ENCODE measurements at places on chromosomes 12 and 14. TPM values are rescaled to one million over a fixed set of nuclear protein-coding genes. Genes with fewer than 3 reads are reported as not detected.
A peak's percentile ranks its signal among the peaks of the same experiment; 100 is the strongest.

DNA sequence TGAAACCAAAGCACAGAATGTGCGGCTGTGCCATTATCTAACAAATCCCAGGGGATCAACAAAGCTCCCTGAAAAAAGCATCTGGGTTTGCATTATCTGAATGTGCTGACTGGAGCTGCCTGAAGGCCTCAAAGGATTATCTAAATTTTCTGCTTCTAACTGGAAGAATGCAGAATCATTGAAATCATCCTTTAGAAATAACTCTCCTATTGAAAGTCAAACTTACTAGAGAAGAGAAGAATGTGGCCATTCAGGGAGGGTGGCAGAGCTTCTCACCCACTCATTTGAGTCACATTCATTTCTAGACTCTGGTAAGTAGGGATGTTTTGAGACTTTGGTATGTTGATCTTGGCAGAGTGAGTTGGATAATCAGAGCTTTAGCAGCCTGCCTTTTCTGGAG, 220.6 kb upstream of the RGS6 start:
- DNase-seq: peak; percentile 91

DNA sequence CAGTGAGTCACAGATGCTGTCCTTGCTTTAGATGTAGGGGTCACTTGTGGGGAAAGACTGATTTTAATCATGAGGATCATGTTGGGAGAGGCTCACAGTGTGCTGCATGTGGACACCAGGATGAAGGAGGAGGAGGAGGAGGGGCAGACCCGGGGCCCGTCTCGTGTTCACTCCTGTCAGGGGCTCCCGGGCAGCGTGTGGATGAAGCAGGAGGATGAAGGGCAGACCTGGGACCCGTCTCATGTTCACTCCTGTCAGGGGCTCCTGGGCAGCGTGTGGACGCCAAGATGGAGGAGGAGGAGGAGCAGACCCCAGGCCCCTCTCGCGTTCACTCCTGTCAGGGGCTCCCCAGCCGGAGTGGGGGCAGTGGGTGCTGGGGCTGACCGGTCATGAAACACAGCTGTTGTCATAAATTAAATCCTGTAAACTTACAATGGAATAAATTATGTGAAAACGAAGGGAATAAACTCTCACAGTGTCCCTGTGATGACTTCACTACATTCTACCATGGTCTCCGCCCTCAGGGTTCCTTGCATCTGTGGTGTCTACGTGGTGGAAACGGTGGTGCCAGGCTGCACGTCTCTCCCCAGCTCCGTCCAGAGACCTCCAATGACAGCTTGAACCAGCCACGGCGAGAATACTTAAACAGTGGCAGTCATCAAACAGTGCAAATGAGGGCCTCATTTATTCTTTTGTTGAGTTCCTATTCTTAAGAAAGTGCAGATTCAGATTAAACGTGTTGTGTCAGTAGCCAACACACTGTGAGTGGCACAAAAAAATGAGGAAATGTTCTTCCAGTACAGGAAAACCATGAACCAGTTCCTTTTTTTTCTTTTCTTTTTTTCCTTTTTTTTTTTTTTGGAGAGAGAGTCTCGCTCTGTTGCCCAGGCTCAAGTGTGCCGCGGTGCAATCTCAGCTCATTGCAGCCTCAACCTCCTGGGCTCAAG, 37.7 kb upstream of the SFSWAP start:
- no peak for DNase-seq

GRCh38 chr12:45532113-45532512, 197.4 kb upstream of the ARID2 start:
- DNase-seq: no peak

GRCh38 chr14:73610687-73611086, 1.6 kb upstream of the ACOT6 start:
- peak; percentile 32 for DNase-seq

DNA sequence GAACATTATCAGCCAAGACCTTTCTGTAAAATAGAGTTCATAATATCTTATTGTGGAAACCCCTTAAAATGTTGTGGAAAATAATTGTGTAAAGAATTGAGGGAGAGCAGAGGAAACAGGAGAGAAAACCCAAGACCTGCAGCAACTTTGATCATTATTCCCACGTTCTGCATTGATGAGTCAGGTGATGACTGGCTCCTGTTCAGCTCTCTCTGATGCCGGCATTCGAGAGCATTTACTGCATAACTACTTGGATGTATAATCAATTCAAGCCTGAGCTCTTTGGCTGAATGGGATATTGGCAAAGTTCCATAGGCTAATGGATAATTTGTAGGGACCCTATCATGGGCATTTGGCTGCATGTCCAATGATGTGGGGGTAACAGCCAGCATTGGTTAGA, 176.3 kb upstream of the ARID2 start:
- no peak for DNase-seq

DNA sequence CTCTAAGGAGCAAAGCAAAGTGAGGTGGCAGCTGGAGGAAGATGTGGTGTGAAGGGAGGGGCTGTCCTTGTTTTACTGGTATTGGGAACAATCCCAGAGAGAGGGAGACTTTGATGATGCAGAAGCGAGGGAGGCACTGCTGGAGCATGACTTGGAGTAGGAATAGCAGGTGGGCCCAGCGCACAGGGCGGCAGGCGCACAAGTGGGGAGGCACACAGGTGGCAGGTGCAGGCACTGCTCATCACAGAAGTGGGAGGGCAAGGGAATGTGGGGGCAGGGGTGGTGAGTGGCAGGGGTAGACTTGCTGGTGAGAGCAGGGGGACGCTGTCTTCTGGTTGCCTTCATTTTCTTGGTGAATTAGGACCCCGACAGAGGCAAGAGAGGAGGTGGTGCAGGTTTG, 11.5 kb upstream of the IFI27 start:
- DNase-seq: no peak

GRCh38 chr14:63361790-63362189, 43.1 kb upstream of the GPHB5 start:
- DNase-seq: no peak

DNA sequence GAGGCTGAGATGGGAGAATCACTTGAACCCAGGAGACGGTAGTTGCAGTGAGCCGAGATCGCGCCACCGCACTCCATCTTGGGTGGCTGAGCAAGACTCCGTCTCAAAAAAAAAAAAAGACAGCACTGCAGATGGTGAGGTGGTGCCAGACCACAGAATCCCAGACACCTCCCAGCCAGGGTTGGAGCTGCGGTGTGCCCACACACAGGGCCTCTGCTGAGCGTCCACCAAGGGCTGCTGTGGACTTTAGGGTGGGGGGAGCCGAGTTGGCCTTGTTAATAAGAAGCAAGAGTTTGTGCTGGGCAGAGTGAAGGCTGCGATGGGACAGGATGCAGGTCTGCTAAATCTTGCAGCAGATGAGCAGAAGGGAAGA, 14.2 kb downstream of the KMT5A start:
- no peak for DNase-seq

DNA sequence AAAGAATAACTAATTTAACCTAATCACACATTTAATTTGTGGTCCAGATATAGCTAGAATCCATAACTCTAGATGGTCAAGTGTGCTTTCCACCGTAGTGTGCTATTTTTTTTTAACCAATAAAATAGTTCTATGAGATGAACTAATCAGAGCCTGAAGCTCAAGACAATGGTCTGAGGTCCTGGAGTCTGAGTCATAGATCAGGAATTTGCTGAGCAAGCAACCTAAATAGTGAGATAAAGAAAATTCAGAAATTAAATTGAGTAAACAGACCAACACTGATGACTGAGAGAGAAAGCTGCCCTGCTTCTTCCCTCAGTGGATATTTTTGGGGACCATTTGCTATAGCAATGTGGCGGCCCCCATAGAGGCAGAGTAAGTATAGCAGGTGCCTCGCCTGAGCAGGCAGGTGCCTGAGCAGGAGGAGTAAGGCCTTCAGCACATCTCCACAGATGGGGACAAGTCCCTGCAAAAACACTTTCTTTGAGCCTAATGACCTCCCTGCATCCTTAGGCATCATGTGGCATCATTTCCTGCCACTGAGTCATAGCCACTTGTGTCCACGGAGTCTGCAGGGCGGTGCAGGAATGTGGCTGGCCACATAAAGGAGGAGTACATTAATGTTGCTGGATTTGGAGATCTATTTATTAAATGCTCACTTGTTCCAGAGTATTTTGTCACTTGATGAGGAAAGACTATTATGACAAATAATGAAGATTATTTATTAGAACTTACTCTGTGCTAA, 13.9 kb upstream of the CLEC4E start:
- DNase-seq: peak; percentile 79

GRCh38 chr14:89186856-89187376, 230.1 kb downstream of the FOXN3 start:
- no peak for DNase-seq

- DNase-seq: peak; percentile 11
Observed at GRCh38 chr12:92995258-92995903, 66.3 kb upstream of the EEA1 start.

DNA sequence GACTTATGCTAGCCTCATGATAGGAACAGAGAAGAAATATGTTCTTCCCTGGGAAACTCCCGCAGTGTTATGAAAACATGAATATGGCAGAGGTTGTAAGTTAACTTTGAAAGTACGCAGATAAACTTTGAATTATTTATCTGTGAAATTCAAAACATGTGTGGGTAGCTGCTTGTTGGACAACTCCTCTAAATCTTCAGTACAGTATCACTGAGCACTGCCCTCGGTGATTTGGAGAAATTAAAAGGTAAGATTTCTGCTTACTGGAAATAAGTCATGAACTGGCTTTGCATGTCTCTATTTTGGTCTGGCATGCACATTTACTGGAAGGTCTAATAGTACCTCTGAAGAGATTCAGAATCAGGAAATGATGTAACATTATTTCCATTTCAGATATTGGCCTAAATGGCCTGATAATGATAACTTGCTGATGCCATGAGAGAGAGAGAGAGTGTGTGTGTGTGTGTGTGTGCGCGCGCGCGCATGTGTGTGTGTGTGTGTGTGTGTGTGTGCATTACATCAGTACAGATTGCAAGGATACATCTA, 1441.9 kb upstream of the FLRT2 start:
- DNase-seq: no peak

- DNase-seq: no peak
Observed at GRCh38 chr14:78633752-78634151, 463.6 kb downstream of the NRXN3 start.

DNA sequence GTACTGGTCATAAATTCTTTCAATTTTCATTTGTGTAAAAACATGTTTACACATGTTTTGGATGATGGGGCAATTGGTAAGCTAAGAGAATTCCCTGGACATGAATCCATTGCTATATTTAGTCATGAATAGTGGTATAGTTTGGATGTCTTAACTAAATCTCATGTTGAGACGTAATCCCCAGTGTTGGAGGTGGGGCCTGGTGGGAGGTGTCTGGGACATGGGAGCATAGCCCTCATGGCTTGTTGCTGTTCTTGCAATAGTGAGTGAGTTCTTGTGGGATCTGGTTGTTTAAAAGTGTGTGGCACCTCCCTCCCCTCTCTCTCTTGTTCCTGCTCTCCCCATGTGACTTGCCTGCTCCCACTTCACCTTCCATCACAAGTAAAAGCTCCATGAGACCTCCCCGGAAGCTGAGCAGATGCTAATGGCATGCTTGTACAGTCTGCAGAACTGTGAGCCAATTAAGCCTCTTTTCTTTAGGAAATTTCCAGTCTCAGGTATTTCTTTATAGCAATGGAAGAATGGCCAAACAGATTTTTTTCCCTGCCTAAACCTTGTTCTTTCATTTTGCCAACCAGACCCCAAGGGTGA, 33.6 kb downstream of the CTSG start:
- DNase-seq: no peak

DNA sequence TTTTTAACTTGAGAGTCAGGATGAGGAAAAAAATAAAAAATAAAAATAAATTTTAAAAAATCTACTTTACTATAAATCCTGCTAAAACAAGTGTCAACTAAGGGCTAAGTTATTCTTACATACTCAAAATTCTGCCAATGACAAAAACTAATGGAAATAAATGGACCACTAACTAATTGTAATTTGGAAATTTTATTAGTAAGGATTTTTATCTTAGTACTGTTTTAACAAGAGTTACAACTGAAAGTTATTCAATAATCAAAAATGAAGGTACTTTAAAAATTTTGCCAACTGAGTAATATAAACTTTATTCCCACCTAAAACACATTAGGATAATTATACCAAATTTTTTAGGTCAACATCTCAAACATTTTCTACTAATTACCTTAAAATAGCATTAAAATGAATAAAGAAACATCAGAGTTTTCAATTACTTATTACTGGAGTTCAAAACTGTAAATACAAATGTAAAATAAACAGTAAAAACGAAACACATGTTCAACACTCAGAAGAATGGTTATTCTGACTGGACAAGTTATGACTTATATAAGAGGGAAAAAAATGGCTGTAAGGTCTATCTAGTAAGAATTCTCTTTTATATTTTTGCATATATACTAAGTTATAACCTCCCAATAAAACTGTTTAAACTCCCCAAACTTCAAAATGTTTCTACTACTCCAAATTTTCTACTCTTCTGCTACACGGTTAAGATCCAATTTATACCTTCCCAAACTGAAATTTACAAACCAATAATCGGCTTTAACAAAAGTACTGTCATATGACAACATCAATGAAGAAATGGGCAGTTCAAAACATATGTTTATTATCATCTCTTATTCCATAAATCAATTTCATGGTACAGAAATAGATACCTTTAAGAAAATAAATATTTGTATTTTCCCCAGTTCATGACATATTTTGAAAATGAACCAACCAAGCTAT, 2.7 kb downstream of the HECTD1 start:
- DNase-seq: no peak

DNA sequence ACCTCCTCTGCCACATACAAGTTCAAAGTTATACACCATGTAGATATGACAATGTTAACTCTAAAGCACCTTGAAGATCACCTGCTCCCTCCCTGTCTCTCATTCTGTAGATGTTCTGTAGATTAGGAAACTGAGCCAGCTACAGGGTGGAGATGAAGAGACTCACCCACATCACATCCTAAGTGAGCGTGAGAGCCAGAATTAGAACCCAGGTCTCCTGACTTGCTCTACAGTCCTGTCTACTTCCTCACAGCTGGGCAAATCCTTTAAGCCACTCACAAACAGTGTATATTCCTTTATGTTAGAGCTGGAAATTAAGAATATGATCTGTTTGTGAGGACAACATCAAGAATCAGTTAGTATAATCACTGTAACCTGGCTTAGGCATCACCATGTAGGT, 1.8 kb downstream of the APPL2 start:
- no peak for DNase-seq

- peak; percentile 20 for DNase-seq
Observed at GRCh38 chr12:18158774-18159557, 69.0 kb upstream of the RERGL start.

DNA sequence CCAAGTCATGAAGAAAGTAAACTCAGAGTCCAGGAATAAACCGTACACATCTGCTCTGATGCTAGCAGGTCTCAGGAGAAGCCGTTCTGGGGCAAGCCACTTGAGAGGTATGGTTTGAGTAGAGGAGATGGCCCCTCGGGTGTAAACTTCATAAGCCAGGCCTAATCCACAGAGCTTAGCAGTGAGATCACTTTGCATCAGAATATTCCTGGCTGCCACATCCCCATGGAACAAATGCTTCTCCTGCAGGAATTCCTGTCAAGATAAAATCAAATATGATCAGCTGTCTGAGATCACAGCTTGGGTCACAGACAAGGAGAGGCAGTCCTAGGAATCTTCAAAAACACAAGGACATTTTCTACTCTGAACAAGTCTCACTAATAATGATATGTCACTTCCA, 11.2 kb upstream of the MAGOHB start:
- no peak for DNase-seq

C12orf42 gene
- not detected for total RNA-seq

TPPP2 gene
- not detected for total RNA-seq

SCN8A gene
- total RNA-seq: 1.0 TPM

DEGS2 gene
- not detected for total RNA-seq

COX8C gene
- total RNA-seq: not detected

AHNAK2 gene
- total RNA-seq: 33.2 TPM

TARBP2 gene
- 52.3 TPM for total RNA-seq

AQP2 gene
- total RNA-seq: 0.30 TPM

RASSF9 gene
- total RNA-seq: 5.0 TPM

TRHDE gene
- 17.5 TPM for total RNA-seq

SRGAP1 gene
- total RNA-seq: 76.8 TPM

Measured in renal cortical epithelial cell (primary cell).